ENCODE measurements at places on chromosomes 13 and 19.

- H3K4me1 ChIP-seq, result no peaks in the 10 kb centered on the region
- H3K4me3 ChIP-seq, result no peak overlapping the region
- DNase-seq, result no peak
These were observed 88.8 kb downstream of the ARHGEF7 start for GRCh38 chr13:111203736-111204389.

- H3K4me1 ChIP-seq, result peaks cover 12% of the 10 kb centered on the region
- peaks cover 20% of the 10 kb centered on the region for H3K27me3 ChIP-seq
- no peaks in the 10 kb centered on the region for H3K36me3 ChIP-seq
- no peak for DNase-seq
These were observed 14.0 kb downstream of the PDX1 start for GRCh38 chr13:27933580-27934328.

DNA sequence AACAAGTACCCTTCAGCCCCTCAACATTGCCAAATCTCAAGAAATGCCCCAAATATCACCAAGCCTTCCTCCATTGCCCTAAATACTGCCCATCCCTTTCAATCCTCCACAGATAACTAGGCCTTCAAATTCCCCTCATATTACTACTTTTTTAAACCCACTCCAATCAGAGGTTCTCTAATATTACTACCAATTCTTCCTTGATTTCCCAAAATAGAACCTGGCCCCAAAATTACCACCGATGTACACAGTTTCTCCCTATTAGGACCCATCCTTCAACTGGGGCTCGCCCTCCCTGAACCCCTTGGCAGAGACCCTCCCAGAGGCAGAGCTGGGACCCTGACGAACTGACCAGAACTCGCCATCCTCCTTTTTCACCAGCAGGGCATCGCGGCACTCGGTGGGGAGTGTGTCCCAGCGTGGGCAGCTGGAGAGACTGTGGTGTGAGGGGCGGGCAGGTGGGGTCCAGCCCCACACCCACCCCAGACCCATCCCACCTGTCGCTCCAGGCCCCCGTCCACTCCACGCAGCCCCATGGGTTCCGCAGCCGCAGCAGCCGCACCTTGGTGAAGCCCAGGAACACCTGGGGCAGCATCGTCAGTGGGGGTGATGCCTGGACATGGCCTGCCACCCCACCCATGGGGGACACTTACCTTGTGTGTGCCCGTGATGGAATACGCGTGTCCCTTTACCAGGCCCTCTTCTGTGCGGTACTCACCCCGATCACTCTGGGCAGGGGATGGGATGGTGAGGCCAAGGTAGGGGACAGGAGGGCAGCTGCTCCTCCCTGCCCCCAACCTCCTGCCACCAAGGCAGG is 6.1 kb downstream of the CAPN12 start:
- H3K4me1 ChIP-seq, result peaks cover 15% of the 10 kb centered on the region
- DNase-seq, result no peak
- H3K27ac ChIP-seq, result no peak overlapping the region
- H3K27me3 ChIP-seq, result no peaks in the 10 kb centered on the region

GRCh38 chr13:110132225-110132982 is 174.6 kb downstream of the COL4A1 start:
- H3K4me3 ChIP-seq, result no peak overlapping the region
- H3K27me3 ChIP-seq, result no peaks in the 10 kb centered on the region
- no peak overlapping the region for H3K27ac ChIP-seq
- H3K36me3 ChIP-seq, result no peaks in the 10 kb centered on the region

GRCh38 chr19:21256722-21257121 is 72.5 kb downstream of the ZNF708 start:
- no peaks in the 10 kb centered on the region for H3K27me3 ChIP-seq
- no peak for DNase-seq
- no peaks in the 10 kb centered on the region for H3K36me3 ChIP-seq

DNA sequence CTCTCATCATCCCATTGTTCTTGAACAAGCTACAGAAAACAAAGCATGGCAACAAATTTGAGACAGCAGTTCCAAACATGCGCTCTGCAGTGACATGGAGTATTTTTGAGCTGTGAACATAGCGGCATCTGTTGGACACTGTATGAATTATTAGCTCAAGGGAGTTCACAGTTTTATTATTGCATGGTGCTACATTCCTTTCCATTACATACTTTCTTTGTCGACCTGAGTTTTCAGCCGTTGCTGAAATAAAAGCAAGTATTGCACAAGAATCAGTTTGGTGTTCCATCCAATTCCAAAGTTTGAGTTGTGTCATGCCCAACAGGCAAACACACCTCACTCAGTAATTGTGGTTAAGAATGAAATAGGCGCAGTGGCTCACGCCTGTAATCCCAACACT is 30.1 kb upstream of the METTL21C start:
- no peaks in the 10 kb centered on the region for H3K27me3 ChIP-seq
- DNase-seq, result peak; percentile 12
- peaks cover 12% of the 10 kb centered on the region for H3K4me1 ChIP-seq
- H3K4me3 ChIP-seq, result no peak overlapping the region
- 0 out of 2 replicates have a peak overlapping the region, but pooled peaks have one; percentile 38 for H3K27ac ChIP-seq
- H3K36me3 ChIP-seq, result no peaks in the 10 kb centered on the region

DNA sequence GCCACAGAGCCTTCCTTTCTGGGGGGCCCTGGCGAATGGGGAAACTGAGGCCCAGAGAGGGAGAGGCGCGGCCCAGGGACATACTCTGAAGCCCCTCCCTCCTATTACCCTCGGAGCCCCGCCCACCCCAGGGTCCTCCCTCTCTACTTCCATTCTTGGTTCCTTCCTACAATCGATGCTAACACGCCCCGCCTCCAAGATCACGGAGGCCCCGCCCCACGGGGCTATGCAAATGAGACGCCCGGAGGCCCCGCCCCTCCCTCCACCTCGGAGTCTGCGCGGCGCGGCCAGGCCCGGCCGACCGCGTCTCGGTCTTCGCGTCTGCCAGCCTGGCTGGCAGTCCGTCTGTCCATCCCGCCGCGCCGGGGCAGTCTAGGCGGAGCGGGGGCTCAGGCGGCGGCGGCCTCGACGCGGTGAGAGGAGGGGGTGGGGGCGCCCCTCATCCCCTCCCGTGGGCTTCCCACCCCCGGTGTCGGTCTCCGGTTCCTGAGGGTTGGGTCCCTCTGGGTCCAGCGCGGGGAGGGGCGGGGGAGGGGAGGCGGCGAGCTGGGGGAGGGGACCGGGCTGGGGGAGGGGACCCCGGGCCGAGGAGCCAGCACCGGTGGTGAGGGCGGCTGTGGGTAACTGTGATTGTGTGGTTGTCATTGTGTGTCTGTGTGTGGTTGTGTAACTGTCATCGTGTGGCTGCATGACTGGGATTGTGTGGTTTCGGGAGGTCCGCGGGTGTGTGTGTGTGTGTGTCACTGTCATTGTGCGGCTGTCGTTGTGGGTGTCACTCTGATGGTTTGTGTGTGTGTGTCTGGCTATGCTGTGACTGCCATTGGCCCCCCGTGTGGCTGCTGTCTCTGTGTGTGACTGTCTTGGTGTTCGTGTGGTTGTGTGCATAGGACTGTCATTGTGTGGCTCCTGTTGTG is at the start of gene PLPPR2:
Gene PLPPR2, plus strand, starts transcription at position 273 of the 914 bp plus-strand sequence. CDS start 2,242 bp downstream, outside the sequence.
- peaks cover 25% of the 10 kb centered on the region for H3K4me1 ChIP-seq
- no peak within 1 kb of the TSS for H3K27ac ChIP-seq
- peak; percentile 79 for DNase-seq

All from PC-9 (cell line).